Activated T-cell treated with anti-CD3 and anti-CD28 coated beads, Interleukin-2, amount 50 U/mL, for 72 hours (primary cell): ENCODE measurements at places on chromosomes 12 and 14.

GRCh38 chr12:63149909-63150712 lies 890 bp downstream of the AVPR1A start:
- DNase-seq, result peak; percentile 0

DNA sequence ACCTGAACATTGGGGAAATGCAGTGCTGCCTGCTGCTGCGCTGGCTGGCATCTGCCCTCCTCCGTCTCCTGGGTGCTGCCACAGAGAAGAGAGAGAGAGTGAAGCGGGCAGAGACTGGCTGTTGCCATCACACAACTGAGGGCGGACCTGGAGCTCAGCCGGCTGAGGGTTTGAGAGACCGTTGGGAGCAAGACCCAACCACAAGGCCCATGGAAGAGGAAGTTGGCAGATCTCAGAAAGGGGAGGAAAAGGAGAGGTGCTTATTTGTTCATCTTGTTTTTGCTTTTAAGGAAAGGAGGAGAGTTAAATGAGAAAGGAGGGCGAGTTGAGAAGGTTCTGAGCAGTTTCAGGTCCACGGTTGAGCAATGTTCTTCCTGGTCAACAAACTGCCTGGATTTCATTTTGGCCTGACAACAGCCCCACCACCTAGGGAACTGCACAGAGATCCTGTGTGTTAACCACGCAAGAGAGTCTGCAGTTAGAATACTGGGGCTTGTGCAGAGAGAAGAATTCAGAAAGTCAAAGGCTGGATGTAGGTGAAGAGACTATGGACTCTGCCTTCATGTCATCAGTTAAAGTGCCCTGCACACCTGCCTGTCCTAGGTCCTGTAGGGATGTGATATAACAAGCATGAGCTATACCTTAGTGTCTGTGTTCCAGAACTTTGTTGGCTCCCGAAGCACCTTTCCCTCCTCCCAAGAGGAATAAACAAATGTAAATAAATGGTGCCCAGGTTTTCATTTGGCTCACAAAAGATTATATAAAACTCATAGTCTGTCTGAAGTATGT lies 124.6 kb downstream of the ETV6 start:
- DNase-seq, result no peak

DNA sequence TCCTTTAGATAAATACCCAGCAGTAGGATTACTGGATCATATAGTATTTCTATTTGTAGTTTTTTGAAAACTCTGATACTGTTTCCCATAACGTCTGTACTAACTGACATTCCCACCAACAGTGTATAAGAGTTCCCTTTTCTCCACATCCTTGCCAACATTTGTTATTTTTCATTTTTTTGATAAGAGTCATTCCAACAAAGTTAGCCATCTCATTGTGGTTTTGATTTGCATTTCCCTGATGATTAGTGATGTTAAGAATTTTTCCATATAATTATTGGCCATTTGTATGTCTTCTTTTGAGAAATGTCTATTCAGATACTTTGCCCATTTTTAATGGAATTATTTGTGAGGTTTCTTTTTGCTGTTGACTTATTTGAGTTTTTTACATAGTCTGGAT lies 486.0 kb downstream of the FLRT2 start:
- DNase-seq, result no peak

DNA sequence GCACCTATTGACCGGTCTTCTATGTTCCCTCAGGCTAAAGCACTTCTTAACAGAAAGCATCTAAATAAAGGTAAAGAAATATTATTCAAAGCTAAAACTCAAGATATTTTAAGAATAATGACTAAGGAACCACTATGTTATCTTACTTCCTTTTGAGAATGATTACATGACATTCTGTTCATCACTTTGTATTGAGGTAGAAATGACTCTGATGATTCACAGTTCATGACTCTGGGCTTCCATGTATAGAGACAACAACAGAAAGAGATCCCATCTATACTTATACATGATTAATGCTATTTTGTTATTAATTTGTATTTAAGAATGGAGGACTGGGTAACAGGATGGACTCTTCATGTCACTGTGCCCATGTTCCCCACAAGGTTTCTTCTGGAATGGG lies 218.3 kb upstream of the OR4E1 start:
- DNase-seq, result no peak

GRCh38 chr14:81485781-81486180 lies 47.9 kb downstream of the SEL1L start:
- no peak for DNase-seq

DNA sequence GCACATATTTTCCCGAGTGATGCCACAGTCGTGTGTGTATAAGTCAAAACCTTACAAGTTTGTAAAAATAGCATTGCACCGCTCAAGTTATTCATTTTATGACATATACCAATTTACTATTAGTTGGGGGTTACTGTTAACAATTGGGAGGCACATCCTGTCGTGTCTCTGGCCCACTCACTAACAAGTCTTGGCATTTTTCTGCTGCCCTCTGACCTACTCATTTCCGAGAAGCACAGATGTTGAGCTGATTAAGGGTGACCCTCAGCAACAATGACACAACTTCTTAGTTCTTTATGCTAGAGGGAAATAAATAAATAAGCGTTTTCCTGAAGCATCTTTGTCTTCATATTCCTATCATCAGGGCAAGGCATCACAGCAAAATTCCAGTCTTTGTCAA lies 6.8 kb upstream of the ATG14 start:
- no peak for DNase-seq

GRCh38 chr12:19826980-19827550 lies 387.8 kb downstream of the AEBP2 start:
- no peak for DNase-seq

- DNase-seq, result no peak
Observed at GRCh38 chr12:112750971-112751370, 40.6 kb upstream of the RPH3A start.

DNA sequence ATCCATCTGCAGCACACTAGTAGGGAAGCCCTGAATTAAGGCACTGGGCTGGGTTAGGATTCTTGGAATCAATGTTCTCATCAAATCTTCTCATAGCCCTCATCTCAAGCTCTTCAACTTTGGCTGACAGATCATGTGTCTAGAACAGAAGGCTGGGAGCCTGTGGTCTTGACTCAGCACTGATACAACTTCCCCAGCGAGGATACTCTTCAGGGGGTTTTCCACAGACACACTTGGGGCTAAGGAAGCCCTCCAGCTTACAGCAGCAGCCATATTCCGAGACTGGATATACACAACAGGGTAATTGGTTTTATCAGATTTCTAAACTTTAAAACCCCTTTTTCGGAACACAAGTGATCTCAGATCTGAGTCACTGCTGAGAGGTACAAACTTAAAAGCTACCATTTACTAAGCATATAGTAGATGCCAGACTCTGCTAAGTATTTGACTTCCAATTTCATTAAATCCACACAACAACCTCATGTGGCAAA lies 3.5 kb downstream of the FMNL3 start:
- peak; percentile 78 for DNase-seq

- no peak for DNase-seq
Observed at GRCh38 chr14:85597701-85598100, 67.8 kb downstream of the FLRT2 start.

- DNase-seq, result peak; percentile 3
Observed at GRCh38 chr14:87896393-87897380, 96.3 kb downstream of the GALC start.

GRCh38 chr14:63603749-63604277 lies 37.9 kb downstream of the WDR89 start:
- DNase-seq, result no peak

DNA sequence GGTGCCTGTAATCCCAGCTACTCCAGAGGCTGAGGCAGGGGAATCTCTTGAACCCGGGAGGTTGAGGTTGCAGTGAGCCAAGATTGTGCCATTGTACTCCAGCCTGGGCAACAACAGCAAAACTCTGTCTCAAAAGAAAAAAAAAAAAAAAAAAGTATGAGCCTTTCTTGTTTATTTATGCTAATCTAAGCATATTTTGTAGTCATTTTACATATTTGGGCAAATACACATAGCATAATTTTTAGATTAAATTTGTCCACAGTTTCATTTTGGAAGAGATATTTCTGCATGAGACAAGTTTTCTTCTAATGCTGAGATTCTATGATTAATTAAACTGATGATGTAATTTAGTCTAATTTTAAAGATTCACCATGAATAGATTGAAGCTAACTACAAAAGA lies 494.4 kb downstream of the TMTC2 start:
- DNase-seq, result no peak

DNA sequence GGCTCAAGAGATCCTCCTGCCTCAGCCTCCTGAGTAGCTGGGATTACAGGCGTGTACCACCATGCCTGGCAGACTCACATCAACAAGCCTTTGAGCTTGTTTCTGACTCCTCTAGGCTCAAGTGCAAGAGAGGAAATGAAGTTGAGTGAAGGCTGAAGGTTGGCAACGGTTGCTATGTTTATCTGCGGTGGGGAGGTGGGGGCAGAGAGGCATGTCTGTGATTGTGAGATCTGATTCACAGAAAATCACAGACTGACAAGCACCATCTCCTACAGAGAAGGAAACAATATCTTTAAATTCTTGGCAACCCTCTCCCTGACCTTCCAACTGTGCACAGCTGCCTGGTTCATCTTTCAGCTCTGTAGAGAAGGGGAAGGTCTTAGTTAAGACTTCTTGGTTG lies 22.1 kb upstream of the NINJ2 start:
- DNase-seq, result peak; percentile 76

- no peak for DNase-seq
Observed at GRCh38 chr14:104186575-104186974, 48.2 kb downstream of the KIF26A start.

DNA sequence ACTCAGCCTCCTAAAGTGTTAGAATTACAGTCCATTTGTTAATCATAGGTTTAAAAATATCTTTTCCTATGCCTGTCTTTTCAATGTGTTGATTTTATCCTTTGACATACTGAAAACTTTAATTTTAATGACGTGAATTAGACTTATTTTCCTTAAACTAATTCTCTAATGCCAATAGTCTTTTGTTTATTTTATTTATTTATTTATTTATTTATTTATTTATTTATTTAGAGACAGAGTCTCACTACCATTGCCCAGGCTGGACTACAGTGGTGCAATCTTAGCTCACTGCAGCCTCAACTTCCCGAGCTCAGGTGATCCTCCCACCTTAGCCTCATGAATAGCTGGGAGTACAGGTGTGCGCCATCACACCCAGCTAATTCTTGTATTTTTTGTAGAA lies 694.5 kb downstream of the TRHDE start:
- DNase-seq, result no peak

DNA sequence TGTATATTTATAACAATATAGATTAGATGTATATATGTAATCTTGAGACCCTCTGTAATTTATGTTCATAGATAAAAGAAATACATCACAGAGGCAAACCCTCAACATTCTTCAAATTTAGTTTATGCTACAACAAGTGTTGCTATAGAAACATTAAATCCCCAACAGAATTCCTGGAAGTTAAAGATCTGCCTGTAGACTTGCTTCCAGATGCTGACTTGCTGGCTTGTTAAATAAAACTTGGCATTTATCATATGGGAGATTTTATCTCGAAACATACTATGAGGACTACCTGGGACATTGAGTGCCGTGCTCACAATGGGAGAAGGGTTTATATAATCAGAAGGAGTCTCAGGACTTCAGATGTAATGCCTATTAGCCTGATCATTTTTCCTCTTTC lies 136.3 kb upstream of the PLXNC1 start:
- no peak for DNase-seq

DNA sequence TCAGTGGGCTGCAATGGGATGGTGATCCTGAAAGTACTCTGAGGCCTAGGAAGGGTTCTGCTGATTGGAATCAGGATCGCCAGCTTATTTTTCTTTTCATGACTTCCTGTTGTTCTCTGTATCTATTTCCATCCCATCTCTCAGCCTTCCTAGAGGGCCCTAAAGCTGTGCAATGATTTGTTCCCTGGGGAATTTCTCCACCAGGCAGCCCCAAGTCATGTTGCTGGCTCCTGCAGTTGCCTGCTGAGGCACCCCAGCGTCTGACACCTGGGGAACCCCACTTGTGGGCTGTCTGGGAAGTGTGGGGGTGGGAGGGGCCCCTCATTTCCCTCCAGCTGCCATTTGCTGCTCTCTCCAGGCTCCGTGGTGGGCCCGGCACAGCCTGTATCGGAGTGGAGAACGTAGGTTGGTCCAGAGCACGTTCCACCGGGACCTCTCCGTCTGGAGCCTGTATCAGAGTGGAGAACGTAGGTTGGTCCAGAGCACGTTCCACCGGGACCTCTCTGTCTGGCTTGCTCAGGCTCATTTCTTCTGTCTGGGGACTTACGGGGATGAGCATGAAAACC lies 138.3 kb downstream of the TSPAN9 start:
- DNase-seq, result no peak

GRCh38 chr12:68267892-68268396 lies 14.5 kb upstream of the IL22 start:
- peak; percentile 34 for DNase-seq

DNA sequence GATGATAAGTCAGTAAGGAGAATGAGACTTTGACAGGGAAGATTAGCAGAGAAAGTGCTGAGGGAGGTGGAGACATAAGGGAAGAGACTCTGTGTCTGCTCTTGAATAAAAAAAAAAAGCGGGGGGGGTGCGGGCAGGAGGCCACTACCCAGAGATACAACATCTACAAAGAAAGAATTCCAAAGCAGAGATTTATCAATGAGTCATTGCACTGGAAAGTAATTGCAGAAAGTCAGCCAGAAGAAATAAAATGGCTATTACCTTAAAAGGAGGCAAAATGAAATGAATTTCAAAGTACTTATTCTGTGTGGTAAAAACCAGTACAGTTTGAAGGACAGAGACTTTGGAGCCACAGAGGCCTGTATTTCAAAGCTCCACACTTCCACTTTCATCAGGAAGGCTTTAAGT lies 267.1 kb upstream of the PRKD1 start:
- no peak for DNase-seq

GRCh38 chr14:64082837-64083236 lies 211.3 kb downstream of the ESR2 start:
- no peak for DNase-seq

DNA sequence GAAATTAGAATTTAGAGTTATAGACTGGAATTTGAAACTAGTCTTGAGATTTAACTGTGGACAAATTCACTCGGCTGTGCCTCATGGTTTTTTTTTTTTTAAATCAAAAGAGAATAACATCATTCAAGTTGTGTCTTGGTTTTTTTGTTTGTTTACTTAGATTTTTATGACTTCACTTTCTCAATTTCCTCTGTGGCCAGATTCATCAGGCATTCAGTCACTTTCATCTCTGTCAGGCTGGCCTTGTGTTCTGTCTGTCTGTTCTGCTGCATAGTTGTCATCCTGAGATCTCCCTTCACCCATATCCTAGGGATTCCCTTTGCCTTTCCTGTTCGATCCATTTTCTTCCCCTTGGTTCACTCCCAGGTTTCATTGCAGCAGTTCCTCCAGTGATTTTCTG lies 10.0 kb downstream of the MARK3 start:
- no peak for DNase-seq

- DNase-seq, result no peak
Observed at GRCh38 chr14:105384041-105384557, 14.2 kb upstream of the TEX22 start.

DNA sequence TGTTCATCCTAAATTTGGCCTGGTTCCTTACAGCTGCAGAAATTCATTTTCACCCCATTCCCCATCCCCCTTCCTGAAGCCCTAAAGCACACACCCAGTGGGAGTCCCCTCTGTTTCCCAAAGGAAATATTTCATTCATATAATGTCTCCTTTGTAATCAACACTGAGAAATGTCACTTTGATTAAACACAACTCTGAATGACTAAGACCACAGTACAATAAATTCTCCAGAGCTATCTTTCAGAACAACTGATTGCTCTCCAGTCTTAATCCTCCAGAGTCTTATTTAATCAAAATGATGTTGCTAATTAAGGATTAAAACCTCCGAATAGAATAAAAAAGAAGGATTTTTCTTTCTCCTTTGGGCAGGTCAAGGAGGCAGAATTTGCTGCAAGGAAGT lies 6.4 kb downstream of the SLC15A5 start:
- no peak for DNase-seq

- DNase-seq, result no peak
Observed at GRCh38 chr12:29545102-29545467, 47.6 kb upstream of the OVCH1 start.

GRCh38 chr14:69485315-69485660 lies 760 bp downstream of the PLEKHD1 start:
- no peak for DNase-seq
